B cell (primary cell): ENCODE measurements at places on chromosomes 5 and 9. TPM values are rescaled to one million over a fixed set of nuclear protein-coding genes. Genes with fewer than 3 reads are reported as not detected.

- no peak for DNase-seq
Observed at GRCh38 chr5:80302636-80303035, 17.2 kb upstream of the SPZ1 start.

DNA sequence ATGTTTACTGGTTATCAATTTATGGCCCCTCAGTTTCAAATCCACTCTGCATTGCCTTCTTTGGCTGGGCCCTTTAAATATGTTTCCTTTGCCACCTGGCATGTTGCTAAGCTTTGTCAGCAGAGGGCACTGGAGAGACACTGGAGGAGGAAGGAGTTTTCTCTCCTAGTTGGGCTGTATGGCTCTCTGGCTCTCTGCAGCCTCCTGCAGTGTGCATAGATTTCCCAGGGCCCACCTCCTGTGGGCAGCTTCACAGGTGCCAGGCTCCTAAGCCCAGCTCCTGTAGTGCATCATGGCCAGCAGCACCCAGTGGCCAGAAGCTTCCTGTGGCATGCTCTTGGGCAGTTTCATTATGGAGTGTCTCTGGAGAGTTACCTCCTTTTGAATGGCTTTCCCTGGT is 23.3 kb downstream of the CAVIN4 start:
- peak; percentile 35 for DNase-seq

DNA sequence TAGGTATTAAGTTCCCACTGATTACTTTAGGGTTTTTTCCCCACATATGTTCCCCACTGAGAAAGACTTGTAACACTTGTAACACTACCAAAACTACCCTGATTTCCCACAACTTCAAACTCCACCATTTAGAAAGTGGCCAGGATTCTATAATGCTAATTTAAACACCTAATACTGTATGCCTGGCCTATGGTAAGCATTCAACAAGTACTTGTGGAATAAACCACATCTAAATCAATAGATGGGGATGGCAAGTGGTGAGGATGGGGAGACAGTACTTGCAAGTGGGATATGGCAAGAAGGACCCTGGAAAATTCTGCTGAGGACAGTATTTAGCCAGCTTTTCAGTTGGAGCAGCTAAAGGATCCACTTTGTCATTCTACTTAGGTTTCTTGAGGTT is 210.7 kb downstream of the EBF1 start:
- no peak for DNase-seq

- DNase-seq = no peak
Observed at GRCh38 chr9:130755377-130756007, 61.9 kb downstream of the EXOSC2 start.

GRCh38 chr9:113781896-113782295 is 94.2 kb upstream of the ZNF618 start:
- no peak for DNase-seq

GRCh38 chr9:82546136-82546535 is 516.8 kb downstream of the RASEF start:
- no peak for DNase-seq

DNA sequence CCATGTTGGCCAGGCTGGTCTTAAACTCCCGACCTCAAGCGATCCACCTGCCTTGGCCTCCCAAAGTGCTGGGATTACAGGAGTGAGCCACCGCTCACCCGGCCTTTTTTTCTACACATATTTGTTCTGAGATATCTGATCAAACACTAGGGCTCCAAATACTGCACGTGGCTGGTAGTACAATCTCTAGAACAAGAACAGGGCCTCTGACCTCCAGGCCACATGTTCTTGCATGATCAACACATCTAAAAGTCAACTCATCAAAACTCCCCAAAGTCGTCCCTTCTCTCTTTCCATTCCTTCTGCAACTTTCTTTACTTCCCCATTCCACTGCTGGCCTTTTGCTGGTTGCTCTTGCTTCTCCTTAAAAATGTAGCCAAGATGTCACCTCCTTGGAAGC is 113.3 kb upstream of the LHFPL2 start:
- no peak for DNase-seq

DNA sequence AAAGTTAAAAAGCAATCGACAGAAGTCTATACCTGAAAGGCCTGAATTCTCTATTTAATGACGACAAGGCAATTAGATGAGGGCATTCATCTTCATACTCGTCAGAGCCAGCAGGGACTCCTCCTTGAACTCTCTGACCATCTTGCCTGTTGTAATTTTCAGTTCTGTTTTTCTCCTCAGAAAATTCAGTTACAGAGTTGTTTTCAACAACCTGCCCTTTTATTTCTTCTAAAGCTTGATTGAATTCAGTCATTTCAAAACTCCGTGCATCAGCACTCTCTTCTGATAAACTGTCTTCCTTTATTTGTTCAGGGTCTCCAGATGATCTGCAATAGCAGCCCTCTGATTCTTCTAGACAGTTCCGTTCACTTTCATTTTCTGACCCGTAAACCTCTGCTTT is 15.6 kb downstream of the RIOK2 start:
- DNase-seq = peak; percentile 53

GRCh38 chr5:169548315-169548714 is 35.3 kb upstream of the SPDL1 start:
- DNase-seq = no peak

The FOXD1 gene
- total RNA-seq = 0.44 and 0.49 TPM in 2 replicates
